ENCODE measurements at places on chromosomes 13 and 19. TPM values are rescaled to one million over a fixed set of nuclear protein-coding genes. Genes with fewer than 3 reads are reported as not detected.

GRCh38 chr13:52851137-52851962 is 2.9 kb upstream of the PCDH8 start:
- peak; percentile 67 for DNase-seq

DNA sequence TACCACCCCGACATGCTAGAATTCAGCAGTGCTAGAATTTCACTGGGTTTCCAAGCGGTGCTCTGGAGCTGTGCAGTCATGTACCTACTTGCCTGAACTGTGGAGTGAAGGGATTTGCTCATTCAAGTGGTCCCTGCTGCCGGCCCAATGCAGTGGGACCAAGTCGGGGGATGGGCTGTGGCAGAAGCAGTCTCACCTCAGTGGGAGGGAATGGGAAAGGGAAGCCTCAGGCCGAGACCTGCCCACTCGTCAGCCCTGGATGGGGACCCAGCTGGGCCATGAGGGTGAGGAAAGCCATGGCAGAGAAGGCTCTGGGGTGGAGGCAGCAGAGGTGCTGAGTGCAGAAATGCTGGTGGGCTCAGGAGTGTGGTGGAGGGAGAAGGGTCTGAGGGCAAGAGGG is 14.9 kb downstream of the KLHL26 start:
- DNase-seq = no peak

IFT88 gene
- total RNA-seq = 28.5 TPM

PGLYRP1 gene
- total RNA-seq = not detected

GAPDHS gene
- not detected for total RNA-seq

GRCh38 chr19:38369584-38369983 is 4.8 kb upstream of the PSMD8 start:
- DNase-seq = no peak

CYP2F1 gene
- not detected for total RNA-seq

LILRB5 gene
- not detected for total RNA-seq

ZSWIM4 gene
- 21.5 TPM for total RNA-seq

DNA sequence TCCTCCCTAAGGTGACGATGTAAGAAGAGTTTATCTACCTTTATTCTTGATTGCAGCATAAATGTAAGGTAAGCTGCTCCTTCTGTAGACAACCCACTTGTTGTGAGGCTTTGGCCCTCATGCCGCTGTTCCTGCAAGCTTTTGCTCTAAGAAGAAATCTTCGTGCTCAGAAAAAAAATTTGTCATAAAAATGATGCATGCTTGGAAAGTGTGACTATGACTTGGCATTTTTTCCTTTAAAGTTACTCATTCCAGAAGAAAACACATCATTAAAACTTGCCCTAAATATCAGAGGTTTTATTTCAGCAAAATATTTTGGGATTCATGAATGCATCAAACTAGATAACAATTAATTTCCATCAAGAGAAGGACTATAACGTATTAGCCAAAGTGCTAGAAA is 39.8 kb downstream of the KCTD12 start:
- no peak for DNase-seq

- DNase-seq = no peak
Measured at GRCh38 chr13:68232351-68233130, 1002.4 kb upstream of the PCDH9 start.

DNA sequence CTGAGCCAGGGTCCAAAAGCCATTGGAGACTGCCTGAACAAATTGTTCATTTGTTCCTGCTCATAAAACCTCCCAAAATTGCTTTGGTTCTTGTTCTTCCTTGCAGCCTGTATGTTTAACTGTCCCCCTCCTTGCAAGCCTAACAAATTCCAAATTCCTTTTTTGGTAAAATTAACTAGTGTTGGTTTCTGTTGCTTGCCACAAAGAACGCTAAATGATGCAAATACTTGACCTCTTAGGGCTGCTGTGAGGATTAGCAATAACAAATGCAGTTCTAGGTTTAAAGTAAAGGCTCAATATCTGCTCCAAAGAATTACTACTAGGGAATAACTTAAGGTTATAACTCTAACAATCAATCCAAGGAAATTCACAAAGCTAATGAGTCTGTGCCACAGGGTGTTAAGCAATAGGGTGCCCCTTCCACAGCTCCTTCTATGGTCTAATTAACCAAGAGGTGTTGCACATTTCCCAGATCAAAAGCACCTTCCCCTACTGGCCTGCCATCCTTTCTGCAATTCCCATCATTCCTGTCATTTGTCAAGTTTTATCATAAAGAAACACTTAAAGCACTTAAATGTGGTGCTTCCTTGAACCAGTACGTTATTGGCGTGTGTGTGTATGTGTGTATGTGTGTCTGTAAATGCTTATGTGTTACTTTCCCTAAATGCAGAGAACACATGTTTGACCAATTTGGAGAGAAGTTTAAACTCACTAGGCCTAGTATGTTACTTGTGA is 110.2 kb downstream of the RAP2A start:
- DNase-seq = no peak

LGALS16 gene
- total RNA-seq = not detected

ARGLU1 gene
- total RNA-seq = 231 TPM

All from mesothelial cell of epicardium (in vitro differentiated cells).